ENCODE measurements at places on chromosomes 12 and 14.

GRCh38 chr12:39779768-39780340 is 160.3 kb upstream of the ABCD2 start:
- DNase-seq = no peak

DNA sequence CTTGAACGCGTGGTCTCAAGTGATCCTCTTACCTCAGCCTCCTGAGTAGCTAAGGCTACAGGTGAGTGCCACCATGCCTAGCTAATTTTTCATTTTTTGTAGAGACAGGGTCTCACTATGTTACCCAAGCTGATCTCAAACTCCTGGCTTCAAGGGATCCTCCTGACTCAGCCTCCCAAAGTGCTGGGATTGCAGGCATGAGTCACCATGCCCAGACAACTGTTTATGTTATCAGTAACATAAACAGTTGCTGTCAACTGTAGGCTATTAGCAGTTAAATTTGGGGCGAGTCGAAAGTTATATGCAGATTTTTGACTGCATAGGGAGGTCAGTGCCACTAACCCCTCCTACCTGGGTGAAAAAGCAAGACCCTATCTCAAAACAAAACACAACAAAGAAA is 26.2 kb upstream of the LRRK2 start:
- DNase-seq = no peak

DNA sequence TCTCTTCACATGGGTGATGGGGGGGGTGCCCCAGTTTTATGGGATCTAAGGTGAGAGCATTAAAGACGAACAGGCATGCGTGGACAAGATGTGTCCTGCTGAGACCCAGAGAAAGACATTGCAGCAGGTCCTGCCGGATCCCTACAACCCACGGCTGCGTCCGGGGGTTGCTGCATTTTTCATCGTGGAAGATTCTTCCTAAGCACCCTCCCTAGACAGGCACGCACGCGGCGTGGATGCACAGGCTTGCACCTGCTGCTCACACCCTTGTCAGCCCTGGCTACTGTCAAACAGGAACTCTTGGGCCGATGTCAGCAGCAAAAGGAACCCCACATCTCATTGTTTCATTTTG is 280.6 kb upstream of the RTL1 start:
- DNase-seq = no peak

GRCh38 chr12:121205491-121205890 is 4.4 kb upstream of the P2RX4 start:
- DNase-seq = no peak

DNA sequence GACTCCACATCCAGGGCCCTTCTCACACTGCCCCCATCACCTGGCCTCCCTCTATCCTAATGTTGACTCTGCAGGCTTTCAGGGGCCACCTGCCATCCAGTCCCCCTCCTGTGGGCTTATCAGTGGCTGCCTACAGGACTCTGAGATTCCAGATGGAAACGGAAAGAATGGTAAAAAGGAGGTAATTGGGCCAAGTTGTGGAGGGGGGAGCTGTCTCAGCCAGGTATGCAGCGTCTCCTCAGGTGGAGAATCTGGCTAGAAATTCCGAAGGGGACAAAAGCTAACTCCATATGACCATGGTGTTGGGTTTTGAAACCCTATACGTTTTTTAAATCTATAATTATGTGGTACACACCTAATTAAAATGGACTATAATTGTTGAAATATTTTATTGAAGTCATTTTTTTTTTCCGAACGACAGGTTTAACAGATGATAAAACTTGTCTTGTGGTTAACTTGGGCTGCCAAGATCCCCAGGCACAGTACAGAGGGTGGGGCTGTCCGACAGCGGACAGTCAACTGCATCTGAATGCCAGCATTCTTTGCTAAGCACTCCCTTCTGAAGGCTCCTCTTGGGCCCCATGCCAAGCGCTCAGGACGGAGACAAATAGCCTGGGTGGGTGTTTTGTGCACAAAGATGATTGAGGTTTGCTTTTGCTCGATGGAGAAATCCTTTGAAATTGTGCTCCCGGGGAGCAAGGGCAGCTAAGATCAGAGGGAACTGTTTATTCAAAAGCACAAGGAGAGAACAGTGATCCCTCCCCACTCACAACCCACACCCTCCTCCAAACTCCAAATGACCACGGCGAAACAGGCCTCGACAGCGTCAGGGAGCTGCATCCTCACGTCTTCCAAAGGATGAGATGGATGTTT is 365.6 kb downstream of the BCL11B start:
- DNase-seq = no peak

DNA sequence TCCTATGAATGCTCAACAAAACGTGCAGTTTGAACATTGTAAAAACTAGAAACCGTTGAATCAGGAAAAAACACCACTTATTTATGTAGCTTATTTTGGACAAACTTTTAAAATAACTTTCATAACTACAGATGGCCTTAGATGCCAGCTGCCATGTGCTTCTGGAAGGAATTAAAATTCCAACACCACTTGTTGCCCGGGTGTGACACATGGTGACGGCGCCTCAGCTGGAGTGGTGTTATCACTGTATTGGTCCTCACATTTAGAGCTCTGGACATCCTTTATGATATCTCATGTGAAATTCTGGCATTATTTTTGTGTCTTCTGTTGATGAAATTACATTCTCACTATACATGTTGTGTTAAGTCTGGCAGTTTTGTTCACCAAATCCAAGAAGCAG is 211.0 kb downstream of the IPO8 start:
- no peak for DNase-seq

DNA sequence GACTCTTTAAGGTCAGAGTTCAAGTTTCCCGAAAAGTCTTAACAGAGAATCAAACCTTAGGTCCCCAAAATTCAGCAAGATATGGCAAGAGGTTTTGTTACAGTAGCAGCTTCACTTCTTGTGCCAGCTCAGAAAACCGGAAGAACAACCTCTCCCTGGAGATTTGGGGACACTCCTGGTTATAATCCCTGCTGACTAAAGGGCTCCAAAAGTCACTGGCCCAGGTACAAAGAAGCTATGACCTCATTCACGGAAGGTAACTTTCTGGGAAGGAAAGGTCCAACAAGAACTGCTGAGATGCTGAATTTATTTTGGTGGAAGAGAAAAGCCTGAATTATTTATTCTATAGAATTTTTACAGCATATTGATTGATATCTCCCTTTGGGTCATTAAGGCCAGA is 55.6 kb upstream of the DIO2 start:
- no peak for DNase-seq

DNA sequence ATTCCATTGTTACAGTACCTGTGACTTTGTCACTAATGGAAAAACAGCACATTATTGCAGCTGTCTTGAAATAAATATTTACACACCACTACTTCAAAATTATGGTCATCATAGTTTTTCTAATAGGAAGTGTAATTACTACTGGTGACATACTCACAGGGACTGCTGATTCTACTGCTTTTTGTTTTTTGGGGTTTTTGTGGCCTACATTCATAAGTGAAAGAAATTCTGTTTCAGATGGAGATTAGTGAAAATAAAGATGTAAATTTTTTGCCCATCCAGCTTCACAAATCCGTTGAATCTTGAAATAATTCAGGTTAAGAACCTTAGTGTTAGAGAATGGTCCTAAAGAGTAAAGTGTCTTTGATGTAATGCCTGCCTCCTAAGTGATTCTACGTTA is 17.5 kb downstream of the KNTC1 start:
- no peak for DNase-seq

DNA sequence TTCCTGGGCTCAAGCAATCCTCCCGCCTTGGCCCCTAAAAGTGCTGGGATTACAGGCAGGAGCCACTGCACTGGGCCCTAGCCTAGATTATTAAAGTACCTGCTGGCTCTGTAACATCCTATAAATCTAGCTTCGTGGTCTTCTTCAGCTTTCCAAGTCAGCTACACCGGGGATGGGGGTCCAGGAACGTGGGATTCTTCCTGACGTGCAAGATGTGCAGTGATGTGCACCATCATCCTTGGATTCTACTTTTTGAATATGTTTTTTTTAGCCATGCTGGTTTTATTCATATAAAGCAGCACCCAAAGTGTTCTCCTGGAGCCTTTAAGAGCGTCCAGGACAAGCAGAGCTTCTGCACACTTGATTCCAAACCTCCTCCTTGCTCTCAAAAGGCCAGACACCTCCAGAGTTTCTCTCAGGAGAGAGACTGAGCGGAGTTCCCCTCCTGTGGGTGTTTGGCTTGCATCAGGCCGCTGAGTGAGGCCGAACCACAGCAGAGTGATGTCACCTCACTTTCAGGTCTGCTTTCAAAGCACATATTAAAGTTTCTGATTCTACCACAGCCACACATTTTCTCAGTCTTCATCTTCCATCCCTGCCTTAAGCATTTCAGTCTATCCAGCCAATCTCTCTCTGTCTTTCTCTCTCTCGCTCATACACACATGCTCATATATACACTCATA is 33.4 kb downstream of the VCPKMT start:
- no peak for DNase-seq

GRCh38 chr14:94544726-94545125 is 16.5 kb upstream of the SERPINA4 start:
- DNase-seq = no peak

DNA sequence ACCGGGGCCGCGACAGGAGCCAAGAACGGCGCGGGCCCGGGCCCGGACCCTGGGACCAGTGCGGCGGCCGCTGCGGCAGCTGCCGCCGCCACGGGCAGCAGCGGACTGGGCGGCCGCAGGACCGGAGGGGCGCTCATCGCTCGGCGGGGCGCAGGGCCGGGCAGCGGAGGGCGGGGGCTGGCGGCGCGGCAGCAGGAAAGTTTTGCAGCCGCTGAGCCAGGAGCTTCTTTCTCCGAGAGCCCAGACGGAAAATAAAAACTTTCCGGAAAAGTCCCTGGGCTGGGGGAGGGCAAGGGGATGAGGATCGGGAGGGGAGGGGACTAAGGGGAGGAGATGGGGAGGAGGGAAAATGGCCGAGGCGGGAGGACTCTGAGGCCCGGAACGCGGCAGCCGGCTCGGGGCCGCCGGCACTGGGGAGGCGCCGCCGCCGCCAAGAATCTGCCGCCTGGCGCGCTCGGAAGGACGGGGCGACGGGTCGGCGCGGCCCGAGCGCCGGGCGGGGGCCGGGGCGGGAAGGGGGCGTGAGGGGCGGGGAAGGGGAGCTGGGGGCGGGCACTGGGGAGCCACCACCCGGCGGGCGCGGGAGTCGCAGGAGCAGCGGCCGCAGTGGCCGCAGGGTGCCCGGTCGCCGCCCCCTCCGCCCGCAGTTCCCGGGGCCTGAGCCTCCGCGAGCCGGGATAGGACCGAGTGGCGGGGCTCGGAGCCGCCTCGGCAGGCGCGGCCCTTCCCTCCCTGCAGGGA is at the start of gene PRKD1:
PRKD1 (minus strand) TSS at position 472 of the 741 bp plus-strand sequence.
- DNase-seq = peak; percentile 72

GRCh38 chr12:115437061-115437567 is 753.1 kb upstream of the TBX3 start:
- DNase-seq = no peak

- DNase-seq = peak; percentile 21
Measured at GRCh38 chr14:67982711-67983608, 163.4 kb downstream of the RAD51B start.

GRCh38 chr14:68366656-68367055 is 426.2 kb downstream of the ZFP36L1 start:
- DNase-seq = no peak

DNA sequence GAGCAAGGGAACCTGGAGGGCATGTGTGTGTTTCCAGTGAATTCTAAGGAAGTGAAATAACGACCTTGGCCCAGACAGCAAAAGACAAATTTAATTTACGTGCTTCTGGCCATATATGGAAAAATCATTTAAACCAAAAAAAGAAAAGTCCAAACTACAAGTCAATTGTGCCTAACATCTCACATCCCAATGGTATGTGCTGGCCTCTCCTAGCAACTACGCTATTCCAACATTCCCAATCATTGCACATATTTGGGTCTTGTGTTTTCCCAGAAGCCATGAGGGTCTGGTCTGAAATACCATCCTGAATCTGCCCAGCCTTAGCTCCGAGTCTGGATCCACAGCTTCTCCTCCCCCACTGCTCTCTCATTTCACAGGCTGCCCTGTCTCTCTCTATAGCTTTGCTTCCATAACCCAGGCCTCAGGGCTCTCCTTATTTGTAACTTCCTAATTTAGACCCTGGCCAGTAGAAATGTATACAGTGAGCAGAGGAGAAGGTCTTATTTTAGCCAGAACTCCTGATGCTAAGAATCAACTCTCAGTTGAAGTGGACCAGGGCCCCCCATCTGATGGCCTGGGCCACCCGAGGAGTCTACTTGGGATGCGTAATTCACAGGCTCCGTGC is 224.6 kb downstream of the ANO2 start:
- DNase-seq = no peak

GRCh38 chr12:131687346-131688125 is 23.4 kb upstream of the SFSWAP start:
- DNase-seq = no peak
